ENCODE measurements at places on chromosomes 2 and 18.

- no peak overlapping the region for H3K4me3 ChIP-seq
- H3K36me3 ChIP-seq: no peaks in the 10 kb centered on the region
- no peak overlapping the region for H3K27ac ChIP-seq
These were observed 56.2 kb downstream of the REEP1 start for GRCh38 chr2:86281066-86281700.

- no peak for DNase-seq
- no peak overlapping the region for H3K27ac ChIP-seq
- no peaks in the 10 kb centered on the region for H3K4me1 ChIP-seq
- no peaks in the 10 kb centered on the region for H3K36me3 ChIP-seq
- H3K27me3 ChIP-seq: no peaks in the 10 kb centered on the region
These were observed 28.5 kb upstream of the RALBP1 start for GRCh38 chr18:9446839-9447238.

DNA sequence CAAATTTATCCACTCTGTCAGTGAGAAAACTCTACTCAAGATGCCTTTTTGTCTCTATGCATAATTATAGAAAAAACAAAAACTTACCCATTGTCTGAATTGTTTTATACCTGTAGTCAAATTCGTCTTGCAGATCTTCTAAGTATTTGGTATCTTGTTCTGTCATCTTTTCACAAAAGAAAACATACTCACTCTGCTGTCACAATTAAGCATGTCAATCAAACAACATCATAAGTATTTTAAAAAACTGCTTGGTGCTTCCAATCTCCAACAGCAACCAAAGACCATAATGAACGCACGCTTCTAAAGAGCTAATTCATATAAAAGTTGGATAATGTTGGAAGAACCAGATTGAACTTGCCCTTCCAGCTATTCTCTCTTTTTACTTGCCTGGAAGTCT is 55.6 kb upstream of the STAT1 start:
- H3K36me3 ChIP-seq: no peaks in the 10 kb centered on the region
- no peaks in the 10 kb centered on the region for H3K27me3 ChIP-seq
- H3K27ac ChIP-seq: no peak overlapping the region
- DNase-seq: no peak
- H3K4me3 ChIP-seq: no peak overlapping the region

DNA sequence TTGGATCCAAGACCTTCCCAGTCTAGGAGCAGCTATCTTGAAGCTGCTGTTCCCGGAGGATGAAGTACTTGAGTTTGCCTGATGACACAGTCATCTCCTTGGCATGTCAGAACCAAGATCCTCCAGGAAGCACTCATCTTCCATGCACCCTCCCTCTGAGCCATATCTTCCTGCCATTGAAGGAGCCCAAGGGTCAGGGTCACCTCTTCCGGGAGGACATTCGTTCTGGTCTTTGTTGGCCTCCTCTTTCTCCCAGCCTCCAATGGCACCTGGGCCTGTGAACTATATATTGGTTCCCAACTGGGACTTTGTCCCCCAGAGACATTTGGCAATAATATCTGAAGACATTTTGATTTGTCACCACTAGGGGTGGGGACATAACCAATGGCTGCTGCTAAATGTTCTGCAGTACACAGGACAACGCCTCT is 4.2 kb upstream of the MYO7B start:
- no peak overlapping the region for H3K4me3 ChIP-seq
- DNase-seq: peak; percentile 82
- no peaks in the 10 kb centered on the region for H3K36me3 ChIP-seq
- peak overlapping the region; percentile 86 for H3K27ac ChIP-seq
- peaks cover 51% of the 10 kb centered on the region for H3K4me1 ChIP-seq

GRCh38 chr2:177429688-177430325 is 37.2 kb downstream of the AGPS start:
- DNase-seq: no peak
- H3K36me3 ChIP-seq: peaks cover 10% of the 10 kb centered on the region
- H3K4me3 ChIP-seq: no peak overlapping the region
- H3K4me1 ChIP-seq: no peaks in the 10 kb centered on the region

DNA sequence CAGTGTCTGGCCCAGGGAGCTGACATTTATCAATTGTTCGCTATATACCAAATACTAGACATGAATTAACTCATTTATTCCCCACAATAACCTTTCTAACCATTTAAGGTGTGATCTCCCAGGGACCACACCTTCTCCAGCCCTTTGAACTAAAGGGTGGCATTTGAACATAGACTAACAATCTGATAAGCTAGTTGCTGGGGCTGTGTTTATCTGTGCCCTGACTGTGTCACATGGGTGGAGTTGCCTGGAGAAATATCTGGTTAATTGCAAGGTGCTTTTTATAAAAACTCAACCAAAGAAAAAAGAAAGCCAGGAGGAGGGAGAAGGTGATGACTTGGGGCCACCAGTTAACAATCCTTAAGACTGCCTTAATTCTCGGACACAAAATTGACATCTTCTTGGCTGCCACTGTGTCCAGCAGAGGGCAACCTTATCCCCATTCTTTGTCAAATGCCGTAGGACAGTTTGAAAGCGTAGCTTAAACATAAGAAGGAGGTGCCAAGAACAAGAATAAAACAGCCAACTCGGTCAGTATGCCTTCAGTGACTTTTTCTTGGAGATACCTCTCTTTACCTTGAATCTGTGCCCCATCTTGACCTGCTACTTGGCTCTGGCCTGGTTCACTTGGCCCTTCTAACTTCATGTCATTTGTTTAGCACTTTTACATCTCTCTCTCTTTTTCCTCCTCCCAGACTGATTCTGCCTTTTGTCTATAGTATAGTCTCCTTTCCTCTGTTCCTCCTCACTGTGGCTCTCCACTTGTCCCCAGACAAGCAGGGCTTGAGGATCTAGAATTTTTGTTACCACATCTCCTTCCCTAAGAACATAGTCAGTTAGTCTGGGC is 183.4 kb downstream of the MYO3B start:
- no peaks in the 10 kb centered on the region for H3K4me1 ChIP-seq
- no peak overlapping the region for H3K4me3 ChIP-seq
- peak; percentile 20 for DNase-seq
- no peaks in the 10 kb centered on the region for H3K36me3 ChIP-seq
- H3K27me3 ChIP-seq: peaks cover 26% of the 10 kb centered on the region

All from large intestine (tissue), 12 donors.